GM04503 (cell line): ENCODE measurements at places on chromosomes 6 and 20.

DNA sequence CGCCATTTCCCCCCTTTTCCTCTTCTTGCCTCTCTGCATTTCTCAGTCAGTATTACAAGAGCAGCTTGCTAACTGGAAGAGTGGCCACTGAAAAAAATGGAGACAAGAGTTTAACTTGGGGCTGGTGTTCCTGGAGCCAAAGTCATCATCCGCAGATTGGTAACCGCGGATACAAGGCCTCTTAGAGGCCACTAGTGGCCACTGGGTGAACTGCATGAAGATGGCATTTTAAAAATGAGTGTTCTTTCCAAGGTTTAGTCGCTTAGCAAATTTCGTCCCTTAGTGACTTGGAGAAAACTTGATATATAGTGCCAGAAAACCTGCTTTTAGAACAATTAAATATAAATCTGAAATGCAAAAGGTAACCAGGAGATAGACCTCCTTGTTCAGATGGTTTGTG is 4.8 kb downstream of the F13A1 start:
- peak; percentile 6 for DNase-seq

GRCh38 chr6:71982389-71982788 is 96.0 kb downstream of the RIMS1 start:
- DNase-seq, result peak; percentile 13

GRCh38 chr6:159988983-159989454 is 20.1 kb downstream of the IGF2R start:
- no peak for DNase-seq

DNA sequence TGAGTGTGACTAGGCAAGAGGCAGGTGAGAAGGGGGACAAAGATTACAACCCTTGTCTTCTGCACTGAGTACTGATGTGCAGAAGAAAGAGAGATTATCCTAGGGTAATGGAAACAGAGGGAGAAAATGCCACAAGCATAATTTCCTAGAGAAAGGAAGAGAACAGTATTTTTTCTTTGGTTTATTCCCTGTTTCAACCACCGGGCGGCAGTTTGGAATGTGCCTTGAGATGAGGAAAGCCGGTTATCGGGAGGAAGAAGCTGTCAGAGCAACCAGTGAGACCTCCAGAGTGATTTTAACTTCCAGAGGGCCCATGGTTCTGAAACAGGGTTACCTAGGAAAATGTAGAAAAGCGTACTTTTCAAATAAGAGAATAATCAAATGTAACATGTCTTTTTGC is 121.4 kb downstream of the REV3L start:
- DNase-seq, result no peak

DNA sequence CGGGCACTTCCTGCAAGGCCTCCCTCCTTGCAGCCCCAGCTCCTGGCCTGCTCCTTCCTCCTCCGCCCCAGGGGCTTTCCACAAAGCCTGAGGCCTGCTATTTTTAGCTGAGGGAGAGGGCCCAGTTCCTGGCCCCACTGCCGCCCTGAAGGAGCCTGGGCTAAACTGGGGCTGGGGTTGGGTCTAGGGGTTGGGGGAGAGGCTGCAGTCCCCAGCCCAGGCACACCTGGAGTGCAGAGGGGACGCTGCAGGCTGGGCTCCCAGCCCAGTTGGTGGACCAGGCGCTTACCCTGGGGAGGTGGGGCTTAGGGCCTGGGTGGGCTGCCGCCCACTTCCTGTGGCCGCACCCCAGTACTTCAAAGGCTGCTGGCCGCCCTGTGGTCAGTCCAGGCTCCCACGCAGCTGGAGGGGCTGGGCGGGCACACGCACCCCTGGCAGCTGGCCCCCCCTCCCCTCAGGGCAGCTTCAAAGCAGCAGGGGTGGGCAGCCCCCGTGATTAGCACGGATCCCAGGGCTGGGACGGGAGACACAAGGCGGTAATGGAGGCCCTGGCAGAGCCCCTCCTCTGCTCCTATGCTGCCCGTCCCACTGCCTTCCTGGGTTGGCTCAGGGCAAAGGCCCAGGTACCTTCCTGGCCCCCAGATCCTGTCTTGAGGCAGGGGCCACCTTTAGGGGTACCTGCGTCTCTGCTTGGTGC is 7.1 kb upstream of the ABHD16B start:
- DNase-seq, result no peak
